Amygdala (tissue), 56 donors: ENCODE measurements at places on chromosomes 2 and 18.

DNA sequence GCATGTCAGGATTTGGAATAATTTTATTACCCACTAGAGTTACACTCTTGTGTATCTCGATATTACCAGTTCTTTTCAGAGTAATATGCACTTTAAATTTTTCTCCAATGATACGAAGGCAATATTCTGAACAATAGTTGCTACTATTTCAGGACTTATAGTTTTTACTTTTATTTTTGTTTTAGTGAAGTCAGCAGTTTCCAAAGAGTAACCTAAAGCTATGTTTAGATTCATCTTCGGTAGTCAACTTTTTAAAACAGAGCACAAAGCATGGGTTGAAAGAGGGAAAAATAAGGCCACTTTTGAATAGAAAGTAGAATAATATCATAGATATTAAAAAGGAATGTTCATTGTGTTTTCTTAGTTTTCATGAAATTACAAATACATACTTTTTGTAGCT is 532.7 kb downstream of the CPS1 start:
- no peak for DNase-seq

GRCh38 chr2:63058144-63058920 is 7.7 kb downstream of the OTX1 start:
- DNase-seq, result no peak

DNA sequence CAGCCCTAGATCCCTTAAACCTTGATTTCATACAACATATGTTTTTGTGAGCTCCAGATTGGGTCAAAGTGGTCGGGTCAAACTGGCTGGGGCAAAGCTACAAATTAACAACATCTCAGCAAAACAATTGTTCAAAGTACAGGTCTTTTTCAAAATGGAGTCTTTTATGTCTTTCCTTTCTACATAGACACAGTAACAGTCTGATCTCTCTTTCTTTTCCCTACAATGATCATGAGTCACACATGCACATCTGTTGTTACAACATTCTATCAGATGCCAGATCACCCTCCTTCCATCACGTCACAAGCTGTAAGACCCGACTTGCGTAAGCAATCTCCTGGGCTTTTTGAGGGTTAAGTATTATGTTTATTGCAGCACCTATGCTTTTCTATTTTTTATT is 55.1 kb downstream of the RHOB start:
- DNase-seq, result no peak

- no peak for DNase-seq
Measured at GRCh38 chr2:46098621-46099062, 198.6 kb upstream of the EPAS1 start.

DNA sequence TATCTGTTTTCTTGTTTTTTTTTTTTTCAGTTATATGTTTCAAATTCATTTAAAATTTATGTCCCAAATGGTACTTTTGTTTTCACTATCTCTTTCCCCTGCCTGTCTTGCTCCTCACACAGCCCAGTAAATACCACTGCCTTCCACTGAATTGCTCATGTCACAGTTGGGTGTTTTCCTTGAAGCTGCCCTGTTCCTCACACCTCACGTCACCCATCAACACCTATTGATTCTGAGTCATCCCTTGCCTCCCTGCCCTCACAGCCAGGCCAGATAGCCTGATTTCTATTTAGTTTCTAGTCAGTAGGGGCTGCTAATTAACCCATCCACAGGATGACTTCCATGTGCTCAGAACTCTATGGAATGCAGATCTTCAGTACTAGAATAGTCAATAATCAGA is 25.3 kb downstream of the FSHR start:
- no peak for DNase-seq

DNA sequence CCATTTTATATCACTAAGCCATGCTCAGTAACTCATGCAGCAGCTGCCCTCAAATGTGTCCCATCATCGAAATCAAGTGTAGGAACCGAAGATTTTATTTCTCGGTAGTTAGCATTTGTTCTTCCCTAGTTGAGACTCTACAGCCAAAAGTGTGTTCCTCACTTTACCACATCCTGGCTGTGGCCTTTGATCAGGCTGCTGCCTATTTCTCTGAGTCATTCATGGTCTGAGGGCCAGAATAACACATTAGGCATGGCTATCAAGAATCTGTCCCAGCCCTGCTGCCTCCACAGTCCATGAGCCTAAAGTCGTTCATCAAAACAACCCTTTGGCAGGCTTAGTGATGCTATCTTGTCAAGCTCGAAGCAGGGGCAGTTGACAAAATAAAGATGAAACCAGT is 300.1 kb downstream of the TDRD15 start:
- DNase-seq, result no peak

DNA sequence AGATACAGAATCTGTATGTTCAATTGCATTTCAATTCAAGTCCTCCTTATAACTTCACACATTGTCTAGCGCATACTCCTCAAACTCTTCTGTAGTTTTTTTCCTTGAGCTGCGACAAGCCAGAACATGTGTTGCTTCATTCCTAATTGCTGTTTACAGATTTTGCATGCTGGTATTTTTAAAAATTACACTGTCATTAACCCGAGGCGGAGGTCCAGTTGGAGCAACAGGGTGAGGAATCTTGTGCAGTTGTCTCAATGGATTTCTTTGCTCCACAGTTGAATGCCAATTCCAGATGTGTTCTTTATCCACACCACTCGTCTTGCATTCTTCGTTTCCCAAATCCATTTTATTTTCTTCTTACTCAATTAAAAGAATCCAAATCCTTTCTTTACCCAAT is 16.4 kb upstream of the SERPINB13 start:
- no peak for DNase-seq

DNA sequence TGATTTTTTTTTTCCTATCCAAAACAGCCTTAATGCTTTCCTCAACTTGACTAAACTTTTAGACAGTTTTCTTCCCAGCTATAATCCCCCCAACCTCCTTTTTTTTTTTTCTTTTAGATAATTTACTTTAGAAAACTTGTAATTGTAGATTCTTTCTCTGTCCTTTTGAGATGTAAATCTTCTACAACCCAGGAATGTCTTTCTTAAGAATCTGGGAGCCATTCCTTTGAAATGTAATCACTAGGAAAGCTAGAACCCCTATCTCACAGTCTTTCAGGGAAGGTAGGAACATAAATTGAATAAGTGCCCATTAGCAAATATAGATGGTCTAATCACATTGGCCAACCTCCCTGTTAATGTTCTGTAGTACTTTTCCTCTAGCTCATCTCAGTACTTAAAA is 285.4 kb downstream of the NUP35 start:
- no peak for DNase-seq

DNA sequence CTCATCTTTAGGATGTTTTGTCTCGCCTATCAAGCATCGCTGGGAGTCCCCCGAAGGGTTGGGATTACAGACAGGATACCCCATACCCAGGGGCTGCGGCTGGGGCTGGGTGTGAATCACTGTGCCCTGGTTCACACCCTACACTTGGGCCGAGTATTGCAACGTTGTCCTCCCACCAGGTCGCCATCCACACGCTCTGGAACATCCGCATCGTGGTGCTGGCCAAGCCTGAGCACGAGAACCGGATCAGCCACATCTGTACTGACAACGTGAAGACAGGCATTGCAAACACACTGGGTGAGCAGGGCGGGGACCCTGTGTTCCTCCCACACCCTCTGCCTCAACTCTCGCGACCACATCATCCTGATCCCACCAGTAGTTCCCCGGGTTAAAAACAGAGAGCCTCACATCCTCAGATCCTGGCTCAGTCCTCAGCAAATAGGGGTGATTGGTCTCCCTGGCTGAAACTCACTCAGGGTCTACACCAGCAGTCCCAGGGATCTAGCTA is 87.3 kb upstream of the ATG16L1 start:
- DNase-seq, result no peak

DNA sequence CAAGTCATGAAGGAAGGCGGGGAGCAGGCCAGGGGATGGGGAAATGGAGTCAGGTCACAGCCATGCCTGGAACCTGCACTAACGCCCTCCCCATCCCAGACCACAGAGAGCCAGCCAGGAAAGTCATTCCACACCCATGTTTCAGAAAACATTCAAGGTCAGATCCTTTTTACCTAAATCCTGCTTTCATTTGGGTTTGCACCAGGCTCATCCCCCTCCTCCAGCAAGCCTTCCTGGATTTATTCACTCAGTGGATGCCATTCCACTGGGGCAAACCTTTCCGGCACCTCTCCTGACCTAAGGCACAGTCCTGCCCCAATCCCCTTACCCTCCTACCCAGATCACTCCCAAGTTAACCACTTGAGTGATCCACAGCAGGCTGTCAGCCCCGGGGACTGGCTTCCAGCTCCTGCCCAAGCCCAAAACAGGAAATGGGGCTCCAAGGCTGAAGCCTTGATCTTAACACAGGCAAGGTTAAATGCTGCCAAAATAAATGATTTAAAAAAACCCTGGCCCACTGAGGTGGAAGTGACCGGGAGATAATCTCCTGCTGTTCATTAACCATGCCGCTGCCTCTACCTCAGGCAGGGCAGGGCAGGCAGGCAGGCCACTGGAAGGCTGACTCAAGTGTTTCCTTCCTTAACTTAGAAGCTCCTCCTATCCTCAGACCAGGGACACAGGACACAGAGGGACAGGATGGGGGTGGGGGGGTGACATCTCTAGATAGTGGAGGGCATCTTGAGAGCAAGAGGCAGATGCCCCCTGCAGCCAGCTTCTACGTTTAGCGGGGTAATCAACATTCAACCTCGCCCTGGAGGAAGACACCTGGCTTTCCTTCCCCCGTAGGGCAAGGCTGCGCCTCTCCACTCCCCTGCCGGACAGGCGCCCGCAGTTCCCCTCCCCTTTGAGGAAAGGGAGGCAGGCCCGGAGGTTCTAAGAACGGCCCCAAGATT is 1.4 kb downstream of the RAB11FIP5 start:
- DNase-seq, result no peak

DNA sequence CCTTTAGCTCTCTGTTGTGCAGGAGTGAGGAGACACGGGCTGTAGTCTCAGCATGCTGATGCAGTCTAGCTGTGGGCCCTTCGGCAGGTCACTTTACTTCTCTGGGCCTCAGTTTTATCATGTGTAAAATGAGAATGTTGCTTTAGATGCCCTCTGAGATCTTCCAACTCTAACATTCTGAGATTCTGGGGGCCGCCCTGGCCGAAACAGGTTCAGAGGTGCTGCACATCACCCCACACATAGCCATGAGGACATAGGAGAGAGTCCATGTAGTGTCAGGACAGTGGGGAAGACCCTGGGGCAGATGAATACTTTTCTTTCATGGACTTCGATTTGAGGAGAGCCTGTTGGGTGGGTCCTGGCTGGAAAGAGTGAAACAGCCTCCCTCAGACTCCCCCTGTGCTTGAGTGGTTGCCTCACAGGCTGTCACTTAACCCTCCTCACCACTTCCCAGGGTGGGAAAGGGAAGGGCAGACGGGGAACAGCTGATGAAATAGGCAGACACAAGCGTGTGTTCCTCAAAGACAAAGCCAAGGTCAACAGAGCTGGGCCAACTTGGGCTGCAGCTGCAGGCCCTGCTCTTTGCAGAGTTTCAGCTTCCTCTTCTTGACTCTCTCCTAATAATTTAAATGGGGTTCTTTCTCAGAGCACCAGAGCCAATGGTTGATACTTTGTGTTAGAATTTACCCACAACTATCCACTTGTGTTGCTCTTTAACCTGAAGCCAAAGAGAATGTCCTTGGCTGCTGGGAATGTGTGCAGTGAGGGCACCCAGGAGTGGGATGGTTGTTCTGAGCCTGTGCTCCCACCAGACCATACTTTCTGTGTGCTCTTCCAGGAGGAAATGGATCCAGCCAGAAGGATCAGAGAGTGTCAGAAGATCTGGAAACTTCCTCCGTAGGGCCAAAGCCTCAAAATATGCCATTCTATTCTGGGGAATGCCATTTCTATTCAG is 14.7 kb upstream of the MRPL33 start:
- DNase-seq, result no peak

DNA sequence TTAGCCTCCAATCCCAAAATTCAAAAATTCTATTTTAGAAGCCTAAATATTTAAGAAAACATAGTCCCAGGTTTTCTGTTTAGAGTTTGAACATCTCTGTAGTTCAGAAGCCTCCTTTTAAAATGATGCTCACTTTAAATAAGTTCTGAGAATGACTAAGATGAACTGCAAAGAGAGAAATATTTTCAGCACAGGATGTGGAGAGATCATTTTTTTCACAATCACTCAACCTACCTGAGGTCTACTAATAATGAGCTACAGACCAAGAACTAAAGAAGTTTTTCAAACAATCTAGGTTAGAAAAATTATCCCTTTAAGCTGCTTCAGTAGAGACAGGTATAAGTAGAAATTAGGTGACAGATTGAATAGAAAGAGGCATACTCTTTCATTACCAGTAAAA is 185.1 kb upstream of the CYP26B1 start:
- no peak for DNase-seq

GRCh38 chr2:29487967-29488555 is 372.8 kb downstream of the CLIP4 start:
- DNase-seq, result no peak

DNA sequence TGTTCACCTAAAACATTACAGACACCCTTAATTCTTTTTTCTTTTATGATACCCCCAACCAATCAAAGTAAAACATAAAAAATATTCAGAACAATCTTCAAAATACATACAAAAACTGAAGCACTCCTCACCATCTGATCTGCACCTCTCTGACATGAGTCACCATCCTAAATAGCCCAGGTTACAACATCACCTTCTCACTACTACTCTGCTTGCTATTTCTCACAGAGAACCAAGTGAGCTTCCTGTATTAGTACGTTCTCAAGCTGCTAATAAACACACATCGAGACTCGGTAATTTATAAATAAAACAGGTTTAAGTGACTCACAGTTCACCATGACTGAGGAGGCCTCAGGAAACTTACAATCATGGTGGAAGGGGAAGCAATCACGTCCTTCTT is 183.5 kb downstream of the CBLN2 start:
- DNase-seq, result no peak
